ENCODE measurements at places on chromosomes 4 and X. TPM values are rescaled to one million over a fixed set of nuclear protein-coding genes. Genes with fewer than 3 reads are reported as not detected.

- H3K4me3 ChIP-seq, result no peak overlapping the region
- no peaks in the 10 kb centered on the region for H3K4me1 ChIP-seq
- no peaks in the 10 kb centered on the region for H3K27me3 ChIP-seq
- no peaks in the 10 kb centered on the region for H3K36me3 ChIP-seq
Measured at GRCh38 chrX:39527025-39527424, 570.7 kb downstream of the BCOR start.

GRCh38 chrX:153662266-153662665 is 11.3 kb downstream of the PNCK start:
- H3K27me3 ChIP-seq, result no peaks in the 10 kb centered on the region
- no peak overlapping the region for H3K4me3 ChIP-seq
- no peaks in the 10 kb centered on the region for H3K36me3 ChIP-seq
- peaks cover 5% of the 10 kb centered on the region for H3K4me1 ChIP-seq
- peak; percentile 73 for DNase-seq

DNA sequence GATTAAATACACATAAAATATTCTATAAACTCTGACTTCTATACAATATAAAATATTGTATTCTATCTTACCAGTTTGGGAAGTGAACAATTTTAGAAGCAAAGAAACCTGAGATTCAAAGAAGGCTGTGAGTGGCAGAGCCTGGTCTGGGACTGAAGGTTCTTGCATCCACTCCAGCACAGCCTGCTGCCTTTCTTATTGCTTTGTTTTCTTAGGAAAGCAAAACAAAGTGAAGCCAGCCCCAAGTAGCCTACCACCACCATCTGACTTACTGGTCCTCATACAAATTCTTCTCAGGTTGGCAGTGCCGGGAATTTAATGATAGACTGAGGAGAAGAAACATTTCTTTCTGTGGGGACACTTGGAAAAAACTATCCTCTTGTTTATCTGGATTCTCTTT is 129.7 kb upstream of the SMAD1 start:
- no peaks in the 10 kb centered on the region for H3K27me3 ChIP-seq
- H3K27ac ChIP-seq, result no peak overlapping the region
- no peaks in the 10 kb centered on the region for H3K36me3 ChIP-seq

- DNase-seq, result no peak
- H3K27me3 ChIP-seq, result no peaks in the 10 kb centered on the region
- H3K4me3 ChIP-seq, result no peak overlapping the region
- peaks cover 6% of the 10 kb centered on the region for H3K36me3 ChIP-seq
Measured at GRCh38 chr4:174236359-174236758, 47.1 kb downstream of the FBXO8 start.

DNA sequence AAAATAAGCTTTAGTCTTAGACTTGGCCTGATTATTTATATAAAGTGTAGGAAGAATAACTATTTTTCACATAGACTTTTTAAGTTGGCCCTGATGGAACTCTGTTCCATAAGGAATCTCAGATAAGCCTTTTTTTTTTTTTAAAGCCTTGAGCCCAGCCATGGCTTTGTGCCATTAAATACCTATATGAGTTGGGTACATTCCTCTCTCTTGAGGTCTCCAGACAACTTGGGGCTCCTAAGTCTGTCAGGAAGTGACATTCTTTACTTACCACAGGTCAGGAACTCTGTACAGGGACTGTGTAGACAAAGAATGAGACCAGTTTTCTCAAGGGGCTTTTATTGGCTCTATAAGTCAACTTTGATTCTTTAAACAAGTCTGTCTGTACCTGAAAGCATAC is 27.1 kb upstream of the IGFBP7 start:
- no peaks in the 10 kb centered on the region for H3K27me3 ChIP-seq
- DNase-seq, result no peak
- H3K4me3 ChIP-seq, result no peak overlapping the region
- no peaks in the 10 kb centered on the region for H3K4me1 ChIP-seq

Gene ASB12
- total RNA-seq, result 0.37 TPM

GRCh38 chr4:147482281-147482680 is 1.4 kb downstream of the EDNRA start:
- no peaks in the 10 kb centered on the region for H3K36me3 ChIP-seq
- peaks cover 16% of the 10 kb centered on the region for H3K27me3 ChIP-seq
- H3K4me1 ChIP-seq, result no peaks in the 10 kb centered on the region
- no peak overlapping the region for H3K4me3 ChIP-seq
- H3K27ac ChIP-seq, result no peak overlapping the region
- DNase-seq, result no peak

Gene MID1
- total RNA-seq, result 0.32 TPM

- DNase-seq, result no peak
- H3K27me3 ChIP-seq, result no peaks in the 10 kb centered on the region
- no peaks in the 10 kb centered on the region for H3K36me3 ChIP-seq
- no peak overlapping the region for H3K4me3 ChIP-seq
Measured at GRCh38 chr4:93867416-93868001, 39.0 kb downstream of the ATOH1 start.

DNA sequence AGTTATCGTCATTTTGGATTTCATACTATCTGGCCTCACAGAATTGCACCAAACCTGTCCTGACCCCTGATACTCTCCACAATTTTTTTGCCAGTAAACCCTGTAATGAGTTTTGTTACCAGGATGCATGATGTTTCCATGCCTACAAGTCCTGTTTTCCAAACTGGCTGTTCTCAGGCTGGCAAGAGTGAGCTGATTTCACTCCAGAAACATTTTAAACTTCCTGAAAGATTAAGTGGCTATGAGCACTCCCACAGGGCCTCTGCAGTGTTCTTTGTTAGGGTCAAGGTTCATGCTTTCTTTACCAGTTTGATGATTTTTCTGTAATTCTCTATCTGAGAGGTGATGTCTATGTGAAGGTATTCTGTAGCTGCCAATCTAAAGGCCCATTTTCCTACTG is 31.7 kb upstream of the PDLIM3 start:
- no peak overlapping the region for H3K27ac ChIP-seq
- no peaks in the 10 kb centered on the region for H3K36me3 ChIP-seq
- no peaks in the 10 kb centered on the region for H3K27me3 ChIP-seq
- DNase-seq, result no peak

- H3K27me3 ChIP-seq, result no peaks in the 10 kb centered on the region
- no peak overlapping the region for H3K4me3 ChIP-seq
- no peaks in the 10 kb centered on the region for H3K4me1 ChIP-seq
- H3K27ac ChIP-seq, result no peak overlapping the region
- H3K36me3 ChIP-seq, result no peaks in the 10 kb centered on the region
Measured at GRCh38 chr4:95232358-95233156, 316.2 kb downstream of the UNC5C start.

Gene RBM41
- total RNA-seq, result 36.5 TPM

- H3K27ac ChIP-seq, result no peak overlapping the region
- H3K4me3 ChIP-seq, result no peak overlapping the region
- DNase-seq, result no peak
- no peaks in the 10 kb centered on the region for H3K27me3 ChIP-seq
- no peaks in the 10 kb centered on the region for H3K4me1 ChIP-seq
- no peaks in the 10 kb centered on the region for H3K36me3 ChIP-seq
Measured at GRCh38 chrX:124348885-124349453, 2.6 kb downstream of the SH2D1A start.

Gene RGS12
- total RNA-seq, result 13.9 TPM

DNA sequence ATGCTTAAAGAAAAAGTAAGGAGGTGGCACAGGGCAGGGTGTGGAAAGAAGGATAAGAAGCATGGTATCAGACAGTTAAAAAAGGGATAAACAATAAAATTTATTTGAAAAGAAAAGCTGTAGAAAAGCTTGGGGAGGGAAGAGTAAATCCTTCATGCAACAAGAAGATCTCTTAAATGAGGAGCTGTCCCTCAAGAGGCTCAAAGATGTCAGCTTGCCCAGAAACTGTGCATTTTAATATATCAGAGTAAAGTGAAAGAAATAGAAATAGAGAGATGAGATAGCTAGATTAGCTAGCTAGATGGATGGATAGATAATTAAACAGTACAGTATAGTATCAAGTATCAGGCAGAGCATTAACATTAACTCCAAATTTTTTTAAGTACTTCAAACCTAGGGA is 170.3 kb downstream of the LDB2 start:
- H3K36me3 ChIP-seq, result no peaks in the 10 kb centered on the region
- no peaks in the 10 kb centered on the region for H3K4me1 ChIP-seq
- no peak for DNase-seq
- H3K27ac ChIP-seq, result no peak overlapping the region
- no peak overlapping the region for H3K4me3 ChIP-seq
- H3K27me3 ChIP-seq, result no peaks in the 10 kb centered on the region

Gene ZFP42
- not detected for total RNA-seq

- H3K36me3 ChIP-seq, result no peaks in the 10 kb centered on the region
- H3K4me3 ChIP-seq, result no peak overlapping the region
- DNase-seq, result no peak
- no peaks in the 10 kb centered on the region for H3K27me3 ChIP-seq
- no peak overlapping the region for H3K27ac ChIP-seq
- no peaks in the 10 kb centered on the region for H3K4me1 ChIP-seq
Measured at GRCh38 chr4:110357521-110357920, 118.4 kb upstream of the ENPEP start.

Gene RPS6KA6
- 0.61 TPM for total RNA-seq

GRCh38 chr4:108068442-108068841 is 78.8 kb downstream of the HADH start:
- H3K36me3 ChIP-seq, result no peaks in the 10 kb centered on the region
- no peak for DNase-seq
- no peak overlapping the region for H3K27ac ChIP-seq
- no peak overlapping the region for H3K4me3 ChIP-seq

GRCh38 chr4:62899646-62900364 is 1509.4 kb downstream of the TECRL start:
- no peaks in the 10 kb centered on the region for H3K4me1 ChIP-seq
- no peaks in the 10 kb centered on the region for H3K27me3 ChIP-seq
- no peak for DNase-seq
- H3K4me3 ChIP-seq, result no peak overlapping the region
- H3K27ac ChIP-seq, result no peak overlapping the region
- no peaks in the 10 kb centered on the region for H3K36me3 ChIP-seq

DNA sequence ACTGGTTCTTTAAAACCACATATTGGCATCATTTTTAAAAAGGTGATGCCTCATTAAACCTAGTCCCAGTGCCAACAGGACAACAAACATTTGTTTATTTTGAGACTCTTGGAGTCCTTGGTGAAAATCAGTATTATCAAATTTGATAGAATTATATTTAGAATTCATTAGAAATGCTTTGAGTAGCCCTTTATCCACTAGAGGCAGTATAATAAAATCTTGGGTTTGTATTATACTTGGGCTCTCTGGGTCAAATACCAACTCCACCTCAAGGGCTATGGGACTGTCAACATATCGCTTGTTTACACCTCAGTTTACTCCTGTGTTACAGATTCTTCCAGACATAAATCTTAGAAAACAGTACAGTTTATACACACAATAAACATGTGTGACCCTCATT is 335.7 kb upstream of the FSTL5 start:
- H3K4me1 ChIP-seq, result no peaks in the 10 kb centered on the region
- H3K27ac ChIP-seq, result no peak overlapping the region
- H3K27me3 ChIP-seq, result no peaks in the 10 kb centered on the region
- H3K4me3 ChIP-seq, result no peak overlapping the region

GRCh38 chrX:77118686-77119085 is 328.5 kb upstream of the FGF16 start:
- DNase-seq, result no peak
- H3K27ac ChIP-seq, result no peak overlapping the region
- no peaks in the 10 kb centered on the region for H3K4me1 ChIP-seq
- H3K27me3 ChIP-seq, result no peaks in the 10 kb centered on the region
- no peaks in the 10 kb centered on the region for H3K36me3 ChIP-seq

DNA sequence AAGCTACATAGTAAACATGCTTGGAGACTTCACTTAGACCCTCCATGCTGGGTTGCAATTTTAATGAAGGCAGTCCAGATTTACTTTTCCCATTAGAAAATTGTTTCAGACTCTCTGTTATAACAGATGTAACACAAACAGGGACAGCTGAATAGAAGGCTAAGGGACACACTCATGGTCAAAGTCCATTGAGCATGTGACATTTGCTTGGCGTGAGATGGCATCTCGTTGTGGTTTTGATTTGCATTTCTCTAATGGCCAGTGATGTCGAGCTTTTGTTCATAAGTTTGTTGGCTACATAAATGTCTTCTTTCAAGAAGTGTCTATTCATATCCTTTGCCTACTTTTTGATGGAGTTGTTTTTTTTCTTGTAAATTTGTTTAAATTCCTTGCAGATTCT is 358.2 kb upstream of the CLNK start:
- no peak for DNase-seq
- H3K4me1 ChIP-seq, result peaks cover 37% of the 10 kb centered on the region
- H3K27me3 ChIP-seq, result no peaks in the 10 kb centered on the region
- H3K4me3 ChIP-seq, result no peak overlapping the region

DNA sequence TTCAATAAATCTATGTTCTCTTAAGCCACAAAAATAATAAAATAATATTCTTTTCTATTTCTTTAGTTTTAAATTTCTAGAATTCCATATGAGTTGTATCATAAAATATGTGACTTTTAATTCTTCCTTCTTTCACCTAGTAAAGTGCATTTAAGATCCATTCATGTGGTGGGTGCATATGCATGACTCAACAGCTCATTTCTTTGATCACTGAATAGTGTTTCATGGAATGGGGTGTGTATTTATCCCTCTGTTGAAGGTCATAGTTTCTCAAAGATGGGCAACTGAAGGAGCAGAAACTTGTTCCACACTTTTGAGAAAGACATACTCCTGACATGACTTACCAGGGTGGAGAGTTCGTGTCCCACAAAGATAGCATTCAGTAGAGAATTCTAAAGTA is 1230.3 kb upstream of the AGA start:
- H3K27me3 ChIP-seq, result no peaks in the 10 kb centered on the region
- DNase-seq, result no peak
- H3K4me3 ChIP-seq, result no peak overlapping the region
- no peak overlapping the region for H3K27ac ChIP-seq
- H3K36me3 ChIP-seq, result no peaks in the 10 kb centered on the region
- no peaks in the 10 kb centered on the region for H3K4me1 ChIP-seq

DNA sequence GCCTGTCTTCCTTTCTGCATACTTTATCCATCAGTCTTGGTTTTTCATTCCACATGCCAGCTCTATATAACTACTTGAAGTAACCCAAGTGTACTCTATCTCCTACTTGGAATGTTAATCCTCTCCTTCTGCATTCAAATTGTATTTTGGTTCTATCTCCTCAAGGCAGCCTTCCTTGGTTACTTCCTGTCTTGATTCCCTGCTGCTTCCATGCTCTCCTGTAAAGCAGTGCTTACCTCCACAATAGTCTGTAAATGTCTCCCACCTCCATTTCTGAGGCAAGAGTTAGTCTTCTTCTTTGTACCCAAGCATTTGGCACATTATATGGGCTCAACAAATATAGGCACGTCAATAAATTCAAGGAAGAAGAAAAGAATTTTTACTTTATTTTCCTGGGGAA is 298.4 kb downstream of the ARHGAP24 start:
- no peak overlapping the region for H3K27ac ChIP-seq
- no peaks in the 10 kb centered on the region for H3K27me3 ChIP-seq
- no peak overlapping the region for H3K4me3 ChIP-seq

Gene PTPN13
- 0.91 TPM for total RNA-seq

DNA sequence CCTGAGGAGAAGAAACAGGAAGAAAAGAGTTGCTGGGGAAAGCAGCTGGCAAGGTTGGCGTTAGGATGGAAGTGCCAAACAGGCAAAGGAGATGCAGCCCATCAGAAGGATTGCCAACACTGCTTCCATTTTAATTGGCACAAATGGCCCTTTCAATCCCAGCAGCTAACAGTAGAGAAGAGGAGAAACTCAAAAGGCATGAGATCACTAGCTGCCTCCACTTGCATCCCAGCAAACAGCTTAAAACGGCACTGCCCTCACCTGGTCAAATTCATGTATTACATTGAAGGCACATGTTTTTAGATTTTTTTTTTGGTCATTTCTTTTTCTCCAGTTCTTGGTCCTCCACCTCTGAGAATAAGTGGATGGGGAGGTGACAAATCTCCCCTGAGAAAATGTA is 14.9 kb upstream of the LOC101059915 start:
- no peaks in the 10 kb centered on the region for H3K36me3 ChIP-seq
- H3K4me3 ChIP-seq, result no peak overlapping the region
- no peaks in the 10 kb centered on the region for H3K4me1 ChIP-seq
- H3K27ac ChIP-seq, result no peak overlapping the region
- H3K27me3 ChIP-seq, result no peaks in the 10 kb centered on the region
- DNase-seq, result peak; percentile 64

Gene SSX1
- total RNA-seq, result not detected

Measured in B cell (primary cell).